ENCODE measurements at places on chromosomes 6 and 20.

GRCh38 chr6:70353448-70353847 is 50.6 kb upstream of the COL9A1 start:
- no peak for DNase-seq

GRCh38 chr20:40931410-40932044 is 97.1 kb upstream of the TOP1 start:
- no peak for DNase-seq

DNA sequence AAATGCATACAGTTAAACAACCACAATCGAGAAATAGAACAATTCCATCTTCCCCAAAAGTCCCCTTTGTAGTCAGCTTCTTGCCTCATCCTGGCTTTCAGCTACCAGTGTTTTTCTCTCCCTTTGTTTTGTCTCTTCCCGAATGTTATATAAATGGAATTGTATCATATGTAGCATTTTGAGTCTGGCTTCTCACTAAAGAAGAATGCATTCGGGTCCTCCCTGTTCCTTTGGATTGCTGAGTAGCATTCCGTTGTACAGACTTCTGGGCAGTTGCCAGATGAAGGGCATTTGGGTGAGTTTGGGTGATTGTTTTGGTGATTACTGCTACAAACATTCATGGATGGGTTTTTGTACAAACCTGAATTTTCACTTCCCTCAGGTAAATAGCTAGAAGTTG is 27.8 kb downstream of the PRPH2 start:
- DNase-seq, result no peak

- no peak for DNase-seq
Measured at GRCh38 chr6:8530785-8531435, 95.6 kb upstream of the SLC35B3 start.

- DNase-seq, result no peak
Measured at GRCh38 chr6:68040312-68040778, 594.7 kb upstream of the ADGRB3 start.

DNA sequence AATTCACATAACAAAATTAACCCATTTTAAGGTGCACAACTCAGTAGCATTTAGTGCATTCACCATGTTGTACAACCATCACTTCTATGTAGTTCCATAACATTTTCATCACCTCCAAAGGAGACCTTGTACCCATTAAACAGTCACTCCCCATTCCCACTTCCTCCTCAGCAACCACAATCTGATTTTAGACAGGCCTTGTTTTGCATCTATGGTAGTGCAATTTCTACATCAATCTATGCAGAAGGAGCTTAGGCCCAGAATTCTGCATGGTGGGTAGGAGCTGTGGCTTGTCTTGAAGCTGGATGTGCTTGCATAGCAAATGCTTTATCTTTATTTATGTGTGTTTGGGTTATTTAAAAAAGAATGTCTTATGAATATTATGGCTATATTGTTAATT is 13.5 kb upstream of the HLA-DQA1 start:
- DNase-seq, result peak; percentile 51

DNA sequence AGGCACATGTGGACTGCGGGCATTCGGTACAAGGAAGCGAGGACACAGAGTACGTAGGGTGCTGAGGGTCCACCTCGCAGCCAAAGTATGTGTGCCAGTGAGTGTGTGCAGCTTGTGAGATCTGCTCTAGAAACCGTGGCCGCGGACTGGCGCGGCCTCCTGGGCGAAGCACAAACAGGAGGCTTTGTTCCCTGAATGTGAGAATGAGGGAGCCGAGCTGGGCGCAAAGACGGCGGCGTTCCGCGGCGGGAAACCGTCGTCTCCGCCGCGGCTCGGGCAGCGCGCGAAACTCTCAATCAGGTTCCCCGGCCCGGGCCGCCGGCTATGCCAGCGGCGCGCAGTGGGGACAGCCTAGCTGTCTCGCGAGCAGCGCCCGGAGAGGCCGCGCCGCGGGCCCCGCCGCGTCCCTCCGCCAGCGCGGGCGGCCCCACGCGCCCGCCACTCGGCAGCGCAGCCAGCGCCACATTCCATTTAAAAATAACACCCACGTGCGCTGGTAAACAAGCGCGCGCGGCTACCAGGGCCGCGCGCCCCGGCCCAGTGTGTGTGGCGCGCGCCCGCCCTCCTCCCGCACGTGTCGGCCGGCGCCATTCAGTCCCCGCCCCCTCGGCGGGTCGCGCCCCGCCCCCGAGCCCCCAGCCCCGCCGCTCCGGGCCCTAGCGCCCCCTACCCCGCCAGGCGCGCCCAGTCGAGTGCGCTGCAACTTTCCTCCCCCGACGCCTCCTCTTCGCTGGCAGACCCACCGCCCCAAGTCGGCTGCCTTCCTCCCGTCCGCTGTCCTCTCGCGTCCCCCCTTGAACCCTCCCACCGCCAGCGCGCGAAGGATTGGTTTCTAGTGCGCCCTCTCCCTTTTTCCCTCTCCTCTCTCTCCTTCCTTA is 3.0 kb upstream of the FOXO3 start:
- peak; percentile 55 for DNase-seq

- DNase-seq, result no peak
Measured at GRCh38 chr6:120903836-120904235, 430.4 kb downstream of the TBC1D32 start.

DNA sequence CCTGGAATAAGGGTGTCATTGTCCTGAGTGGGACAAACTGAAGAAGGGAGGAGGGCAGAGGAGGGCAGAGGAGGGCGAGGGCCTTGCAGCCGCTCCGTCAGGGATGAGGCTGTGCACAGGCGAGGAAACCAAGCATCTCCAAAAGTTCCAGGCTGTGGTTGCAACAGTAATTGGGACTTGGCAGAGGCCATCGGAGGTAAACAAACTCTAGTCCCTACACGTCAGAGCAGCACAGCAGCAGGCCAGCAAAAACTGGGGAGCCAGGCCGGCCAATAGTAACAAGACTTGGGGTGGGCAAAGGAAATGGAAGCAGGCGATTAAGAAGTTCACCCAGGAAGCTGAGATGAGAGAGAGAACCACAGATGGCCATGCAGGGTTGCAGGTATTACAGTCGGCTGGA is 142.8 kb downstream of the SMOC2 start:
- DNase-seq, result no peak

- DNase-seq, result no peak
Measured at GRCh38 chr6:26278536-26278935, 86.5 kb upstream of the BTN3A2 start.

DNA sequence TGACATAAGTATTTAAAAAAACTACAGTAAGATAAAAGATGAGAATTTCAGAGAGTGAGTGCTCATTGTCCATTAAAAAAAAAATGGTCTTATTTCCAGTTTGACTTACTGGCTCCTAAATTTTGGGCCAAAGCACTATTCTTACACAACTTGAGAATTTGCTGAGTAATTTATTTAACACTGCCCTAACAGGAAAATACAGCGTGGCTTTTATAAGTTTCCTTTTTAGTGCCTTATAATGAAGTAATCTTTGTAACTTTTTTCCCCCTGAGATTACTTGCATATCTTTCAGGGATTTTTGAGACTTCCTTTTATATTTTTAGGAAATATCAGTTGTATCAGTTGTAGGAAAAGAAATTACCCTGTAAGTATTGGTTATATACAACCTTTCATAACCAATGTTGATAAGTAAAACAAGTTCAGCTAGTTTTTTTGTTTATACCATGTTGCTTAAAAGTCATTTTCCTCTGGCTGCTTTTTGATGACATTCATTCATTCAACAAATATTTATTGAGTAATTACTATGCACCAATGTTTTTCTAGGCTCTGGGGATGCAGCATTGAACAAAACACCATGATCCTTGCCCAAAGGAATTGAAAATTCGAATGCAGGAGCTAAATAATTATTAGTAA is 106.4 kb upstream of the SGK1 start:
- DNase-seq, result peak; percentile 32

DNA sequence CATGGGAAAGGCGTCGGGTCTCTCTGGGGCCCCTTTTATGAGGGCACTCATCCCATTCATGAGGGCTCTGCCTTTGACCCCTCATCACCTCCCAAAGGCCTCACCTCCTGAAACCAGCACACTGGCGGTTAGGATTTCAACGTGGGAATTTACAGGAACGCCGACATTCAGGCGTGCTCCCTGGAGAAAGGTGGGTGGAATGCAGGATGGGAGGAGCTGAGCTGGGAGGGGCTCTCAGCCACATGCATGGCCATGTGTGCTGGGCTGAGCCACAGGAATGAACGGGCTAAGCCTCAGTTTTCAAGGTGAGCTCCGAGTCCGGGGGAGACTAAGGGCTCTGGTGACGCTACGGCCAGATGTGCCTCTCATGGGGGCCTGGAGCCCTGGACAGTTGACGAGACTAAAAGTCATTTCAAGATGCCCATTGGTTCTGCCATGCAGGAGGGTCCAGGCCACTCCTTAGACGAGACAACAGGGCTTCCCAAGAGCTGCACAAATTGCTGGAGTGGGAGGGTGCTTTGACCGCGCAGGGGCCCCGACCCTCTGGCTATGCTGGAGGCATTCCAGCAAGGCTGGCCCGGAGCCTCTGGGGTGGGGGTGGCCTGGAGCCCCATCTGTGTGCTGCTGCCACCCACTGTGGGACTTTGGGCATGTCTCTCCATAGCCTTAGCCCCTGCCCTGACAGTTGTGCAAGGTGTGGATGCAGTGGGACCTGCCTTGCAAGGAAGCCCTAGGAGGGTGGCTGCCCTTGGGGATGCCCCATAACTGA is 3.8 kb upstream of the ARFGAP1 start:
- DNase-seq, result no peak

GRCh38 chr6:15176816-15177370 is 69.0 kb upstream of the JARID2 start:
- no peak for DNase-seq

Data from activated CD4-positive, alpha-beta T cell treated with anti-CD3 and anti-CD28 coated beads, Interleukin-2, amount 50 U/mL, for 16 hours (primary cell).